ENCODE measurements at places on chromosomes 13 and 19.

DNA sequence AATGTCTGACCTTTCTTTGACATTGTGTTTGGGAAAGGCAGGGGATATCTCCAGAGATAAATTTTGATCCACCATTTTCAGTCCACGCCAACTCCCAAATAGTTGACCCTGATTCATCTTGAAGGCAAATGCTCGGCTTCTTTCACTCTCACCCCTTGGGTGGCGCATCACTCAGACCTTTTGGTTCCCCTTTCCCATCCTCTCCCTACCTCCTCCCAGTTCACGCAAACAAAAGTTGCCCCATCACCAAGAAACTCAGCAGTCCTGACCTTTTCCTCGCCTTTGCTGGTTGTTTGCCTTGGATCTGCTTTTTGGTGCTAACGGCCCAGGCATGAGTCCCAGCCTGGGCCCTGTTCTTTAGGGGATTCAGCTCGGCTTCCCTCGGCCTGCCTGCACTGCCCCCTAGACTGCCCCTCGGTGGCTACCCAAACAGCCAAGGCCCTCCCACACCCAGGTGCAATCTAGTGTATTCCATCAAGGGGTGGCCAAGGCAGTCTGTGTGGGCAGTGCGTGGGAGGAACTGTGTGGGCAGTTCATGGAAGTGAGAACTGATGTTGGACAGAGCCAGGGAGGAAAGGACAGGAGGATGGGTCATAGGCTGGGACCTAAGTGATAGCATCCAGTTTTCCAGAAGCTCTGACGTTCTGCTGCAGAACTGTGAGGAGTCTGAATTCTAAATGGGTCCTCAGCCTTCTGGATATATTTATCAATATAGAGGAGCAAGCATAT lies 255.7 kb downstream of the DLEU7 start:
- DNase-seq, result no peak

- DNase-seq, result no peak
Observed at GRCh38 chr13:96772426-96772825, 221.8 kb downstream of the OXGR1 start.

- no peak for DNase-seq
Observed at GRCh38 chr19:47099576-47100050, 14.0 kb downstream of the ZC3H4 start.

DNA sequence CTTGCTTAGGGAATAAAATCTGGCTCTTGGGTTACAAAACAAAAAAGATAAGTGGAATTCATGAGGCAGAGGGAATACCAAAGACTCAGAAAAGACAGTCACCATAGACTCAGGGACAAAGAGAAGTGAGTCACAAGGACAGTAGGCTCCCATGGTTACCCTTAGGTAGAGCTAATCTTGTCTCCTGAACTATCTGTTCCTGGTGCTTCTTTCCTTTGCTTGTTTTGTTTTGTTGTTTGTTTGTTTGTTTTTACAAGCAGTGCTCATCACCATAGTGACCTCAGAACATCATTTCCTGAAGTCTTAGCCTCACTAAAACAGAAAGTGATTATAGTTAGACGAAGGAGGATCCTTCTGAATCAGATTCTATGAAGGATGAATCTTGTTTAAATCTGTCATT lies 142.3 kb upstream of the SOX21 start:
- DNase-seq, result no peak
